ENCODE measurements at places on chromosomes 5 and 9.

DNA sequence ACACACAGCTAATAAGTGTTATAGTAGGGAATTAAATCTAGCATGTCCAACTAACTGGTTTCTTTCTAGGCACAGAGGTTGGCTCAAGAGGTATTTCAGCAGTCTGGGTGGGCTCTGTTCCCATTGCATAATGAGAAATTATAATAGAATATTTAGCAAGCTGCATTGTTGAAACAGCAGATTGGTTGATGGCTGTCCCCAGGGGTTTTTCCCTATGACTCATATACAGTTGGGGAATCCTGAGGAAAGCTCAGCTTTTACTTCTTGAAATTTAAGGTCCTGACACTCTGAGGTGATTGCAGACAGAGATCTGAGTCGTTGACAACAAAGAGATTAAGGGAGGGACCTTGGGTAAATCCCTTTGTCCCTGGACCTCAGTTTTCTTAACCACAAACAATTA lies 38.3 kb upstream of the TNFSF8 start:
- peak; percentile 35 for DNase-seq

- no peak for DNase-seq
Measured at GRCh38 chr5:172046593-172046992, 40.2 kb upstream of the FBXW11 start.

DNA sequence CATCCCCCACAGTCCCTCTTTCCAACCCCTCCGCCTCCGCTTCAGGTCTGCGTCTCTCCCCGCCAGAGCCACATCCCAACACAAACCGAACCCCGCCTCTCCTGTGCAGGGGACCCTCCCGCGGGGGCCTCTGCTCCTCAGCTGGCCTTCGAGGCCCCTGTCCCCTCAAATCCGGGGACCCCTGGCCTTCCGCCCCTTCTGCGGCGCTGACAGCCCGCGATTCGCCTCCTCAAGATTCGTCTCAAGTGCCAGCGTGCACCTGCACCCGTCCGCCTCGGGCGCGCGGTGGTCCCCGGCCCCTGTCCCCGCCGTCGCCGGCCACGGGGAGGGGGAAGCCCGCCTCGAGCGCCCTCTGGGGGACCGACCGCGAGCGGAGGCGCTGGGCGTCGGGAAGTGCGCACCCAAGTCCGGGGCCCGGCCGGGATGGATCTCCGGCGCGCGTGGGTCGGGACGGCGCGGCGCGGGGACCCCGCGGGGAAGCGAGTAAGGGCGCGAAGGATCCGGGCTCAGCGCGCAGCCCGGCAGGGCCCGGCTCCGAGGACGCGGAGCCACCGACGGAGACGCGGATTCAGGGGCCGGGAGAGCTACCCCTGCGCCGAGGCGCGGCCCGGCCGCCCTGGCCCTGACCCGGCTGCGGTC lies 623 bp downstream of the FLT4 start:
- DNase-seq, result peak; percentile 9

GRCh38 chr9:892123-892522 lies 50.6 kb downstream of the DMRT1 start:
- DNase-seq, result no peak

DNA sequence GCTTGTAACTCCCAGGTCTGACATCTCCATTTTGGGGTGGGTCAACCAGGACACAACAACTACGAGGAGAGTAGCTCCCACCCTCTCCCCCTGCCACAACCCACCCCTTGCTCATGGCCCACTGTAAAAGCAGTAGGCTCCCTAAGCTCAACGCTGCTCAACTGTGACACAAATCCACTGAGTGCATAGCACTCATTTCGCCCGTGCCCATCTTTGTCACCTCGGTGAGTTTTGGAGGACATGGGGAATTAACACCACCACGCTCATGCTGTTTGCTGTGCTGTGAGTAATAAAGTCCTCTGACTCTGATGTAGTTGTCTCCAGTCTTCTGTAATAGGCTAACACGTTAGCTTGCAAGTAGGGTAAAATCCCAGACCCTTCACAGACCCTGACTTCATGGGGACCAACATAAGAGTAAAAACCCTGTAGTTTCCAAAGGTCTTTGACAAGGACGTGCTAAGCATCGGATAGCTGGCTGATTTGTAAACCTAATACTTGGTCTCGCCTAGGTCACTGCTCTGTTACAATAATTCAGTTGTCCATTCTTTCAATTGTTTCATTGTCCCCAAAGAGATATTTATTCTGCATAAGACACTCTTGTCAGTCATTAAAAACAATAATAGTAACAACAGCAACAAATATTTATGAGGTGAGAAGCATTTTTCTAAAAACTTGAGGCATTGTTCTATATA lies 7.7 kb downstream of the PLGRKT start:
- DNase-seq, result no peak

DNA sequence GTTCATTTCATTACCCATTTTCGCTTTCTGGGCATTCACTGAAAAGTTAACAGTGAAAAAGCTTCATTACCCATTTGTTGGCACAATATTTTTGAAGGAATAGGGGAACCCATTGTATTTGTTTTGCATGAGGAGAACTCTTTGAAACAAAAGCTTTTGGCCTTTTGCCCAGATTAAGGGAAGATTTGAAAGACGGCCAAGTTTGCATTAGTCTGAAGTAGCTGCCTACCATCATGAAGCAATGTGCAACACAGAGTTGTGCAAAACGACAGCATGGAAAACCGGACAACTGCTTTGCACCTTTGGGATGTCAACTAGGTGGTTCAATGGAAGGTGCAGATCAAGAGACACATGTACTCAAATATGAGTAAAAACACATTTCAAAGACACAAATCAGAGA lies 84.9 kb downstream of the TRPM3 start:
- peak; percentile 48 for DNase-seq

- peak; percentile 94 for DNase-seq
Measured at GRCh38 chr9:114804505-114804904, 1.3 kb downstream of the TNFSF15 start.

DNA sequence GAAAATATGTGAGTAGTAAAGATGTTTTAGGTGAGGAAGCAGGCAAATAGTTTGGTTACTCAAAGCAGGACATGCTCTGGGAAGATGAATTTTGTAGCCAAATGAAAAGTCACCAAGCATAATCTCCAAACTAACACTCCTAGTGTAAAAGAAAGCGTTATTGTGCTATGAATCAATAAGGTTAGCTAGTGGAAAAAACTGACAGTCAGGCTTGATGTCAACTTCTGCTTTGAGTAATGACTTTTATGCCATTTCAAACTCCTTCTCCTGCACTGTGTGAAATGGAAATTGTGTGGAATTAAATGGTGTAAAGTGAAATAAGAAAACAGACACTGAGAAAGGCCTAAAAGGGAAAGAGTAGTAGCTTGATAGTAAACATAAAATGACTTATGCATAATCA lies 637.2 kb upstream of the DMAC1 start:
- DNase-seq, result no peak

DNA sequence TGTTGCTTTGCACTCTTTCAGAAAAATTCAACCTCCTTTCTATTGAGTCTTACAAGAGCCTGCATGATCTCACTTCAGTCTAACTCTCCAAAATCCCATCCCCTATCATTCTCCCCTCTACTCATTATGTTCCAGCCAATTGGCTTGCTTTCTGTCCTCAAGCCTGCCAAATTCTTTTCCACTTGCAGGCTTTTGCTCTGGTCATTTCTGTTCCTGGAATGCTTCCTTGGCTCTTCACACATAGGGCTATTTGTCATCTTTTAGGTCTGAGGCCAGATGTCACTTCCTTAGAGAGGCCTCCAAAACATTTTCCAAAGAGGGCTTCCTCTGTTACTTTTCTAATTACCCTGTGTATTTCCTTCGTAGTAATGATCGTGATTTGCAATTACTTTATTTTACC lies 11.8 kb upstream of the CHD1 start:
- no peak for DNase-seq

- DNase-seq, result no peak
Measured at GRCh38 chr5:145204743-145205142, 630.4 kb downstream of the PRELID2 start.

DNA sequence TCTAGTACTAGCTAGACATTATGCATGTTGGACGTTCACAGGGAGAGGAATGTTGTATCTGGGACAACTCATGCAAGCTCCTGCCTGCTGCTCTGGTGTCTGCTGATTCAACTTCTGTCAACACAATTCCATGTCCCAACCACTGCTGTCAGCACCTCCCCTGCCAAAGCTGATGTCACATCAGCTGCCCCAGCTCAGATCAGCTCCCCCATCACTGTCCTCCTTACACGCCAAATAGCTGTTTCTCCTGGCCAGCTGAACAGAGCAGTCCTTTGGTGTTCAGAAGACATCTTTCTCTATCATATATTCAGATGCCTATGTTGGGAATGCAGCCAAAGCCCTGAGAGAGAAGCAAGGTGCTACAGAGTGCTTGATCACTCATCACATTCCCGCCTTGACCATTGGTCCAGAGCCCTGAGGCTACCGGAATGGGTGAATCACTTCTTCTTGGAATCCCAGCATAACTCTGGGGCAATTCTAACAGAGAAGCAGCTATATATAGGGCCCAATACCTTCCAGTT lies 223.3 kb downstream of the SEC61B start:
- peak; percentile 93 for DNase-seq

- DNase-seq, result no peak
Measured at GRCh38 chr5:88226881-88227450, 41.7 kb downstream of the TMEM161B start.

- no peak for DNase-seq
Measured at GRCh38 chr5:2544003-2544402, 207.5 kb downstream of the IRX2 start.

DNA sequence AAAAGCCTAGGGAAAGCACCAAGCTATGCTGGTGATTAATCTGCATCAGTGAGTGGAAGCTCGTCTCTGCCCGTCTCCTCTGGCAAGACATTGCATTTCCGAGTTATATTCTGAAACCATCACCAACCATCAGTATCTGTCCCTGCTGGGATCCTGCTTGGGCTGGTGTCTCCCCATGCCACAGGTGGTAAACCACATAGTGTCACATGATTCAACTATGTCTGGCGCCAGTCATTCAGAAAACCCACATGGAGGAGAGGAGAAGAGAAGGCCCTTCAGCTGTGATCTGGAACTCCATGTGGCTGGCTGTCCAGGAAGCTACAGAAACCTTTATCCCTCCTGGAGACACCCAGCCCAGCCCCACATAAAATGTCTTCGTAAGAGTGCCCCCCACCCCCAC lies 4.8 kb downstream of the IL9 start:
- no peak for DNase-seq

DNA sequence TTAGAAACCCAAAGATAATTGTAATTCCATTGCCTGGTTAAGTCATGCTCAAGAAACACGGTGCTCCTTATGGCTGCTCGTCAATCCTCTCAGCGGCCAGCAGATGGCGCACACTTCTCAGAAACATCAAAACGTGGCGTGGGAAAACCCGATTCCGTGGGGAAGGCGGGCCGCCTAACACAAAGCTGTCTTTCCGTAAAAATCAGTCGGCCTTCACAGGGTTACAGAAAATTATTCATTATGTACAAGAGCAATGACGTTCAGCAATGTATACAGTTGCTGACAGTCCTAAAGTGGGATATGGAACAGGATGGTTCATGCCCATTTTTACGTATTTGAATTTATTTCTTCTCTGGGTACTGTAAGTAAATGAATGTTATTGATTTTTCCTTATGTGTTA lies 83.5 kb downstream of the PDE4D start:
- DNase-seq, result peak; percentile 81

DNA sequence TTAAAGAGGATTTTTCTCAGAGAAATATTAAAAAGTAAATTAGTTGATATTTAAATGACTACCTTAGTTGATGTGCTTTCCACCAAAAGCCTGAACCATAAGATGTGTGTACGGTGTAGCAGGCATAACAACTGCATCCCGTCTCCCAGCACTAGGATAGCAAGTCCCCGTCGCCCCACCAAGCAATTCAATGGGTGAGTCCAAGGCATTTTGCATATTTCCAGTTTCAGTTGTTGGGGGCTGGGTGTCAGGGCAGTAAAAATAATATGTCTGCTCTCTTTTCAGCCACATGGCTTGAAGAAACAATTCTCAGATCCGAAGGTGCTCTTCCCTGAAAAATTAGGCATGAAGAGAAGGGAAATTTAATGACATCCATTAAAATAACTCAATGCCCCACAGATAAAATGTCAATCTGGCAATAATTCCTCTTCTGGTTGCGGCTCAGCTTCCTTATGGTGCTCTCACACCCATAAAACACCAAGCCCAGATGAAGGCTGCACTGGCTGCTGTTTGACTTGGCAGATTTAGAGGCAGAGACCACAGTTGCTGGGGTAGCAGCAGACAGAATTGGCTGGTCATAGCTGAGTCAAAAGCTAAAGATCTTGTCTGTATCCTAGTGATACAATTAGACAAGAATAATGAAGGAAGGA lies 124.4 kb upstream of the ADCY2 start:
- no peak for DNase-seq

- DNase-seq, result peak; percentile 9
Measured at GRCh38 chr5:88502179-88503040, 233.8 kb upstream of the TMEM161B start.

GRCh38 chr5:173851595-173852243 lies 36.4 kb upstream of the CPEB4 start:
- DNase-seq, result no peak

DNA sequence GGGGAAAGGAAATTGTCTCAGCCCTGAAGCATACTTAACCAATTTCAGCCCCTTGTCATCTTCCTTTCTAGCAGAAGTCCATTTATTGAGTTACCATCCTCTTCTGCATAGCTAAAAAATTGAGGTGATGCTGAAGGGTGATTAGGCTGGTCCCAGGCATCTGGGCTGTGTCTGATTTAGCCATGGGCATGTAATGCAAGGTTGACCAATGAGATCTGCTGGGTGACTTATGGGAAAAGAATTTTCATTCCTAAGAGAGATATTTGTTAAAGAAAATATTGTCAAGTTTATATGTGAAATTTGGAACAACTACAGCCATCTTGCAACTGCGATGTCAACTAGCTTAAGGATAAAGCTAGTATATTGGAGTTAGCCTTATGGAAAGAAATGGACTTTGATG lies 5.1 kb downstream of the ITGA2 start:
- peak; percentile 50 for DNase-seq

DNA sequence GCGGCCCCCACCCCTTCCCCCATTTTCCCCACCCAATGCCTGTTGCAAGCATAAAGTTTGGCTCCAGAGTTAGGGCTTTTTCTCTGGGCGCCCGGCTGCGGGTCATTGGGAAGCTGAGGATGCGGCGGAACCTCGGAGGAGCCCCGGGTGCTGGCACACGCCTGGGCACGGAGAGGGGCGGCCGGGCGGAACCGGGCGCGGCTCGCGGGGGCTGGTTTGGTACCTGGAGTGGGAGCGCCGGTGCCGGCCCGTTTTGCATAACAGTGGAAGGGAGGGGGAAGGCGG lies 1.2 kb downstream of the PPARGC1B start:
- no peak for DNase-seq

DNA sequence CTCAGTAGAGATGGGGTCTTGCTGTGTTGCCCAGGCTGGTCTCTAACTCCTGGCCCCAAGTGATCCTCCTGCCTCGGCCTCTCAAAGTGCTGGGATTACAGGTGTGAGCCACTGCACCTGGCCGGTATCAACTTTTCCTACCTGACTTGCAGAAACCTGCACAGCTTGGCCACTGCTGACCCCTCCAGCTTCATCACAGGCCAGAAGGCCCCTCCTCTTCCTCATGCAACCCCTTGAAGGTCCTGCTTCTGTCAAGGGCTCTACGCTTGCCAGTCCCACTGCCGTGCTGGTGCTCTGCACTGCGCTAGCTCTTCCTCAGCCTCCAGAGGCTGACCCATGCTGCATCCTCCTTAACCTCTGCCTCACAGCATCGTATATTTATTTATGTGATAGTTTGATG lies 32.5 kb upstream of the RNU6ATAC start:
- DNase-seq, result no peak

GRCh38 chr9:77021291-77021894 lies 1.9 kb downstream of the FOXB2 start:
- no peak for DNase-seq

All from iris pigment epithelial cell (primary cell).